ENCODE measurements at places on chromosomes 13 and 19.
A peak's percentile ranks its signal among the peaks of the same experiment; 100 is the strongest.

GRCh38 chr19:50191216-50191615 is 12.2 kb upstream of the MYH14 start:
- DNase-seq, result no peak

DNA sequence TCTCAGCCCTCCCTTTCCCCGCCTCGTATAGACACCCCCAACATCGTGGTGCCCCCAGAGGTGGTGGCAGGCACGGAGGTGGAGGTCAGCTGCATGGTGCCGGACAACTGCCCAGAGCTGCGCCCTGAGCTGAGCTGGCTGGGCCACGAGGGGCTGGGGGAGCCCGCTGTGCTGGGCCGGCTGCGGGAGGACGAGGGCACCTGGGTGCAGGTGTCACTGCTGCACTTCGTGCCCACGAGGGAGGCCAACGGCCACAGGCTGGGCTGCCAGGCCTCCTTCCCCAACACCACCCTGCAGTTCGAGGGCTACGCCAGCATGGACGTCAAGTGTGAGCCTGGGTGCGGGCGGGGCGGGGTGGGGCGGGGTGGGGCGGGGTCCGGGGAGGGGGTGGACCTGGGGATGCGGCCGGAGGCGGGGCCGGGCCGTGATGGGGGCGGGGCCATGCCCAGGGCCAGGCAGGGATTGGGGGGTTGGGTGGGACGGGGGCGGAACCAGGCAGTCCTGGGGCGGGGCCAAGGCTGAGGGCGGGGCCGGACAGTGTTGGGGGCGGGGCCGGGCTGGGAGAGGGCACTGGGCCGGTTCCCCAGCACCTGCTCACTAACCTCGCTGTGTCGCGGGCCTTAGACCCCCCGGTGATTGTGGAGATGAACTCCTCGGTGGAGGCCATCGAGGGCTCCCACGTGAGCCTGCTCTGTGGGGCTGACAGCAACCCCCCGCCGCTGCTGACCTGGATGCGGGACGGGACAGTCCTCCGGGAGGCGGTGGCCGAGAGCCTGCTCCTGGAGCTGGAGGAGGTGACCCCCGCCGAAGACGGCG is 7.8 kb downstream of the MAG start:
- DNase-seq, result no peak

GRCh38 chr19:49409441-49410029 is 13.7 kb downstream of the PTH2 start:
- DNase-seq, result no peak

DNA sequence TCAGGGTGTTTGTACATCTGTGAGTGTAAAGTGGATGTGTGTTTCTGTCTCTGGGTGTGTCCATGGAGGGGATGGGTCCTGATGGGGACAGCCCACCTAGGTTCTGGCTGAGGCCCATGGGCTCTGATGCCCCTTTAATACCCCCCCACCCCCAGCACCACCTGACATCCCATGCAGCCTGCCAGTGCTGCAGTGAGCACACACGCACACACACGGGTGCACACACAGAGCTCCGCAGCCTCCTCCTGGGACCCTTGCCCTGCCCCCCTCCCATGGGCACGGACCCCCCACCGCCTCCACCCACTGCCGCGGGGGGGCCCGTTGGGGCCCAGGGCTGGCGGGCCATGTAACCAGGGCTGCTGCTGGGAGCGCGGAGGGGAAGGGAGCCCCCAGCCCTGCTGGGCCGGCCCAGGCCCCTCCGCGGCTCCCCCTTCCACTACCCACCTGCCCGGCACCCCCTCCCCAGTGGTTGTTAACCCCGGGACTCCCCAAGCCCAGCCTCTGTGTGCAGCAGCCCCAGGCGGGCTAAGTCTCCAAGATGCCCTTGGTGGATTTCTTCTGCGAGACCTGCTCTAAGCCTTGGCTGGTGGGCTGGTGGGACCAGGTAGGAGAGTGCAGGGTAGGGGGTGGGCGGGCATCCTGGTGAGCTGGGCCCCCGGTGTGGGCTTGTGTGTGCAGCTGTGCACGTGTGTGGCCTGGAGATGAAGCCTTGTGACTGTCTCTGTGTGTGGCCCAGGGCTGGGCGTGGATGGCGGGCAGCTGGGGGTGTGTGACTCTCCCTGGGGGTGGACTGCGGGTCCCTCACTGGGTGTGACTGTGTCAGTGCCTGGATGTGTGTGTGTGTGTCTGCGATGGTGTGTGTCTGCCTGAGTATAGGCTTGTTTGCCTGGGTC is 32.6 kb downstream of the PDE4A start:
- DNase-seq, result no peak

GRCh38 chr13:55403887-55404487 is 1736.7 kb upstream of the PRR20A start:
- DNase-seq, result no peak

DNA sequence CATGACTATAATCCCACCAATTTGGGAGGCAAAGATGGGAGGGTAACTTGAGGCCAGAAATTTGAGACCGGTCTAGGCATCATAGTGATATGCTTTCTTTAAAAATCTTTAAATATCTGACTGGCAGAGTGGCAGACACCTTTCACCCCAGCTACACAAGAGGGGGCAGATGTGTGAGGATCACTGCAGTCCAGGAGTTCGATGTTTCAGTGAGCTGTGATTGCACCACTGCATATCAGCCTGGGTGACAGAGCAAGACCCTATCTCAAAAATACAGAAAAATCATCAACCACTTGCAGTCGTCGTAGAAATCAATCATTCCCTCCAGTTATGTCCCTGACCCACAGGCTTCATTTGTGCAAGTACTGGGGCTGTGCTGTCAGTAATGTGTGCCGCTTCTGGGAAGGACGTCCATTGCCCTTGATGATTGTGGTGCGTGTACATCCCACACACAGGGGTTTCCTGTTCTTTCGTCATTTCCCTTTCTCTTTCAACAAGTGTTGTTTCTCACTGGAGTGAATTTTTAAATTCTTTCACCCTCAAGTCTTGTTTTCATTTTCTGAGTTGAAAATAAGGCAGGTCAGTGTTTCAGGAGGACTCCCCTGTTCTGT is 1.4 kb downstream of the LGALS14 start:
- DNase-seq, result no peak

DNA sequence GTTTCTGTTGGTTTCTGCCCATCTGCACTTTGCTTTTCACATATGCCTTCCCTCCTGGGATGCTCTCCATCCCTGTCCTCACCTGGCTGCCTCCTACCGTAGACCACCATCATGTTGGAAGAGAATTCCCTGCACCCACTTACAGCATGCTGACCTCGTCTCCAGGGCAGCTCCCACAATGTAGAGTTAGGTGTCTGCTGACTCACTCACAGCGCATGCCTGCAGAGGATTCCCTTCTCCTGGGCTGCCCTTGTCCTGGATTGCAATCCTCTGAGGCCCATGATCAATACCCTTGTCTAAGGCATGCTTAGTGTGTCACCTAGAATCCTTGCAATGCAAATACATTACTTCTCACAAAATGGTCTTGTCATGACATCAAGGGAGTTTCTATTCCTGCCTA is 43.6 kb downstream of the STOML3 start:
- DNase-seq, result no peak

DNA sequence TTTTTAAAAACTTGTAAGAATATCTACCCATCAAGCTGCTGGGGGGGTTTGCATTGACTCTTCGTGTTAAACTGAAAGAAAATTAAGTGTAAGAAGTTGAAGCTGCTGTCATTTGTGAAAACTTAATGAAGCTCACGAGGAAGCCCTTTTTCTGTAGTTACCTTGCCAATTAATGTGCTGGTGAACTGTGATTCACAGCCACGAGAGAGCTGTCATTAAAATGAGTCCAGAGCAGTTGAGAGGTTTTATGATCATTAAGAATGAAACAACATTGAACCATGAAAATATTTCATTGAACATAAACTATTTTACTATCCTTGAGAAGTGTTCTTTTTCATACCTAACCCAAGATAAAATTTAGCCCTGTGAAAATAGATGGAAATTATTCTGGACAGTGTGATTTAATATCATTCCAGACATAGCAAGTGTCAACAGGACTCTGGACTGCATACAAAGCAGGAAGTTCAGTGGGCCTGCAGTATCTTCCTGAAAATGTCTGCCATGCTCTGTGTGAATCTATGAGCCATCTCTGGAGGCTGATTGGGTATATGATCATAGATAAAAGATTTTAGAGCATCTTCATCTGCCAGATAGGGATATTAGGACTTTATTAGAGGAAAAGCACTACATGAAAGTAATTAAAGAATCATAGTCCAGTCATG is 53.8 kb downstream of the DPY19L3 start:
- DNase-seq, result no peak

DNA sequence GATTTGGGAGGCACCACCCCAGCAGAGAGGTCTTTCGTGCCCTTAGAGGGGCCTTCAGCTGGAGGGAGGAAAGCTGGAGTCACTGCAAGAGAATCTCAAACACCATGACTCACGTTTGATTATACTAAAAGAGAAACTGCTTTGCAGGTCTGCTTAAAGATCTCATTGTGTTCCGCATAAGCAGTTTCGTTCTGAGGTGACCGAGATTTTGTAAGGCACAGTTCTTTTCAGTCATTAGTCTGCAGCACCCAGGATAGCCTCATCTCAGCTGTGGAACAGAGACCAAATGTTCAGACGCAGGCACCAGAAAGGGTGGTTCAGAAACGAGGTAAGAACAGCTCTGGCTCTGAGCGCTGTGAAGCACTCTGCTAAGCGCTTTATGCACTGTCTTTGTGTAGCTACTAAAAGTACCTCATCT is 71.2 kb upstream of the GTF3A start:
- no peak for DNase-seq

DNA sequence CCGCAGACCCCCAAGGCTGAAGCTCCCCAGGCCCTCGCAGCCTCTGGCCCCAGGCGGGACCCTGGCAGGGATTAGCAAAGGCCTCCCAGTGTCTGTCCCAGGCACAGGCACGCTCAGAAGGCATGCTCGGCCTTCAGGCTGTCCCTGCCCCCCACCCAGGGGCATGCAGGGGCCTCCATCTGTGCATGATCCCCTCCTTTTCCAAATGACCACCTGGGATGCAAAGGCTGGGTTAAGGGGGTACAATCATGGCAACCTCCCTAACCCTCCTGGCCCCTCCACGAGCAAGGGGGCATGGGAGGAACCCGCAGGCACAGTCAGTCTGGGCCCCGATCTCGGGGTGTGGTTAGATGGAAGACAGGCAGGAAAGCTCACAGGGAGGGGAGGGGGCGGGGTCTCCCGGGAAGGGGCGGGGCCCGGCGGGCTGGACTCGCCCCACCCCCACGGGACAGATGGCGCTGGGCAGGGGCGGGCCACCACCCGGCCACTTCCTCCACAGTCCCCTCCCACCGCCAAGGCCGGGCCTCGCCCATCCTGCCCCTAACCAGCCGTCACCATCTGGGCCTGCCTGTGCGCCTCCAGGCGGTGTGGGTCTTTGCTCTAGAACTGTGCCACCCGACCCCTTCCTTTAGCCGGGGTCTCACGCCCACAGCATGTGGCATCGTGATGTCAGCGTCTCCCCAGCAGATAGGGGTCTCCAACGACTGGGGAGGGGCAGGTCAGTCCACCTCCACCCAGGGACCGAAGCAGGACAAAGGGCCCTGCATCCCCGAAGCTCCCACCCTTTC is 7.0 kb upstream of the REXO1 start:
- DNase-seq, result peak; percentile 91

GRCh38 chr13:95304453-95304852 is 3.2 kb upstream of the ABCC4 start:
- no peak for DNase-seq

GRCh38 chr19:2038284-2039088 is 12.6 kb downstream of the MKNK2 start:
- no peak for DNase-seq

DNA sequence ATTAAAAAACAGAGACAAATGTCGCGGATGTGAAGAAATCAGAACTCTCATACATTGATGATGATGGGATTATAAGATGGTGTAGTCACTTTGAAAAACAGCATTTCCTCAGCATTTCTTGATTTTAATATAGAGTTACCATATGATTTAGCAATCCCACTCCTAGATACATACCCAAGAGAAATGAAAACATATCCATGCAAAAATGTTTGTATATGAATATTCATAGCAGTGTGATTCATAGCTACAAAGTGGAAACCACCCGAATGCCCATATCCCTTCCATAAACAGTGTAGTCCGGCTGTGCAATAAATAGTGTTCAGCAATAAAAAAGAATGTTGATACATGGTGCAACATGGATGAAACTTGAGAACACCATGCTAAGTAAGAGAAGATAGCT is 44.6 kb downstream of the DPY19L3 start:
- no peak for DNase-seq

- DNase-seq, result no peak
Measured at GRCh38 chr19:17530586-17530985, 19.1 kb downstream of the PGLS start.

DNA sequence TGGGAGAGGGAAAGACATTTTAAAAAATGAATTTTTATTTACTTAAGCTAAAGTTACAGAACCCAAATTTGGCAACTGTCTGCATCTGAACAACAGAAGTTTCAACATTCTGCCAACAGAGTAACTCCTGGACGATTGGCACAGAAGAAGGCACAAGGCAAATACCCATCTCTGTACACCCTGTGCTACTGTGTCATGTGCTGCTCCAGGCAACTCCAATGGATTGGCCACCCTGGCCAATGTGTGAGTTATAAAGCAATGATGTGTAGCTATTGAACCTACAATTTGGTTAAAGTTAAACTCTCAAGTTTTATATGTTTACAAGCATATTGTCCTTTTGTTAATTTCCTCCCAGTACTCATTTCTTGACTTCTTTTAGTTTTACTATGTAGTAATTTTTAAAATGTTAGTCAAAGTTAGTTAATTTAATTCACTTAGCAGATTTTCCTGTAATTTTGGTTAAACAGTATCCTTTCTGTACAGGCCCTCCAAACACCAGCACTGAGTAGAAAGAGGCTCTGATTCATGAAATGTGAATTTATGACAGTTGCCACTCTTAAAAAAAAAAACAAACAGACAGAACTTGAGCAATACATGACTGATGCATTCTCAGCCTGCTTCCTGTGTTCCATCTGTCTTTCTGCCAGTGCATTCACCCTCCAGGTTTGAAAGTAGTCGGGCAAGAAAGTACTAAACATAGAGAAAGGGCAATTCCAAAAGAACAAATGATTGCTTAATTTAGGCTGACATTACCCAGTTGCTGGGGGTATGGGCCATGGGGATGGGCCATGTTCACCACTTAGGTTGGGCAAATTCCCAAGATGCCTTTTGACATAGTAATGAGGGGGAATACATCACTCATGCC is 5.9 kb downstream of the STARD13 start:
- DNase-seq, result no peak

GRCh38 chr13:111633401-111633800 is 313.0 kb downstream of the TEX29 start:
- DNase-seq, result no peak

DNA sequence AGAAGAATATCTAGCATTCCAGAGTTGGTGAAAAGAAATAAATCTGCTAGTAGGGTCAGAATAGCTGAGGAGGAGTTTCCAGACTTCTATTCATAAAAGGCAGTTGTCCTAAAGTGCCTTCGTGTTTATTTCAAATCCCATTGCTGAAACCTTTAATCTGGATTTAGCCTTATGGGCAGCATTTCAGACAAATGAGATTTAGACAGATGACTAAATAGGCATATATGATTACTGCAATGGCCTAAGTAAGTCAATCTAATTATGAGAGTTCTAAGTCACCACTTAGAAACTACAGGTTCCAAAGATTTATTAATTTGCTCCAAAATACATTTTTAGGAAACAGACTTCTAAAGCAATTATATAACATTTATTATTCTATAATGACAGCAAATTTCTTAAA is 368.7 kb downstream of the LIG4 start:
- no peak for DNase-seq
